ENCODE measurements at places on chromosomes 1 and 21.

- no peak for DNase-seq
Observed at GRCh38 chr1:209095627-209096595, 487.6 kb upstream of the CAMK1G start.

GRCh38 chr21:33695813-33696212 lies 53.5 kb downstream of the ITSN1 start:
- no peak for DNase-seq

DNA sequence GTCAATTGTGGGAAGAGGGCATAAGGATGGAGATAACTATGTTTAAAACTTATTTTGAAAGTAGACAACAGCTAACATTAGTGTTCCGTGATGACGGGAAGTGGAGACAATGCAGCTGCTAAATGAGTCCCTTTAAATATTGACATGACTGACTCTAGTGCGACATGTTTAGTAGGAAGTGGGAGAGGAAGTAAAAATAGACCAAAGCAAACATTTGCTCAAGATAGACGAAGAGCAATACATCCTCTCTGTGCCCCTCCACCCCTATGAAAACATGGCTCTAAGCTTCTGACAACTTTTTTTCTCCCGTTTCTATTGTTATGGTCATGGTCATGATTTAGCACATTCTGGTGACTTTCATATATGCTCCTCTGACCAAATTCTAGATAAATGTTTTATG lies 60.0 kb upstream of the HMCN1 start:
- DNase-seq: peak; percentile 16

DNA sequence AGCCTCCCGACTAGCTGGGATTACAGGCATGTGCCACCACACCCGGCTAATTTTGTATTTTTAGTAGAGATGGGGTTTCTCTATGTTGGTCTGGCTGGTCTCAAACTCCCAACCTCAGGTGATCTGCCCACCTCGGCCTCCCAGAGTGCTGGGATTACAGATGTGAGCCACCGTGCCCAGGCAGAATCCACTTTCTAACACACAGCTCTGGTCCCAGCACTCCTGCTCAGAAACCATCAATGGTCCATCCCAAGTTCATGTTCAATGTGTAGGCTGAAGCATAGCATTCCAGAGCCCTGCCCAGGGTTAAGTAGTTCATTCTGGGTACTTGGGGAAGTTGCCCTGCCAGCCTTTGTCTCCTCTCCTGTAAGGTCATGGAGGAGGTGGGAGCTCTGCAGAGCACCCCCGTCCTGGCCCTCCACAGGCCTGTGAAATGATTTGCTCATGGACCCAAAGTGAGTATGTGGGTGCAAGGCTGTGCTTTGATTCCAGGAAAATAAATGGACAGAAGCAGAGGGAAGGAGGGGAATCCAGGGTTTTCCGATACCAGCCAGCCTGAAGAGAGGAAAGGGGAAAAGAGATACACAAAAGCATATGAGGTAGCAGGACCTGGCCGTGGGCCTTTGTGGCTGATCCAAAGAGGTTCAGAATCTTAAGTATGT lies 55.2 kb downstream of the NENF start:
- no peak for DNase-seq

DNA sequence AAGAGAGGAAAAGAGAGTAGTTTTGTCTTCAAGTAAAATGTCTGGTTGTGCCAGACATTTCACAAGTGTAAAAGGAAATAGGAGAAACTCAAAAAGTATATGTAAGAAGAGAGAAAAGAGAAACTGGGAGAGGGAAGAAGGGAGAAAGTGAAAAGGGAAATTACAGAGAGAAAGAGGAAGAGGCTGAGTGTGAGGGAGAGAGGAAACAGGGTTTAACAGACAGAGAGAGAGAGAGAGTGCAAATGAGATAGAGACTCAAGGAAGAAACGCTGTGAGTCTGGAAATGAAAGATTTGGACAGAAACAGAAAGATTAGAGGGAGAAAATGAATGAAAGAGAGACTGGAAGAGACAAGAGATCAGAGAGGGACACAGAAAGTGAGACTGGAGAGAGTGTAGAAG lies 806.2 kb downstream of the PLA2G4A start:
- no peak for DNase-seq

DNA sequence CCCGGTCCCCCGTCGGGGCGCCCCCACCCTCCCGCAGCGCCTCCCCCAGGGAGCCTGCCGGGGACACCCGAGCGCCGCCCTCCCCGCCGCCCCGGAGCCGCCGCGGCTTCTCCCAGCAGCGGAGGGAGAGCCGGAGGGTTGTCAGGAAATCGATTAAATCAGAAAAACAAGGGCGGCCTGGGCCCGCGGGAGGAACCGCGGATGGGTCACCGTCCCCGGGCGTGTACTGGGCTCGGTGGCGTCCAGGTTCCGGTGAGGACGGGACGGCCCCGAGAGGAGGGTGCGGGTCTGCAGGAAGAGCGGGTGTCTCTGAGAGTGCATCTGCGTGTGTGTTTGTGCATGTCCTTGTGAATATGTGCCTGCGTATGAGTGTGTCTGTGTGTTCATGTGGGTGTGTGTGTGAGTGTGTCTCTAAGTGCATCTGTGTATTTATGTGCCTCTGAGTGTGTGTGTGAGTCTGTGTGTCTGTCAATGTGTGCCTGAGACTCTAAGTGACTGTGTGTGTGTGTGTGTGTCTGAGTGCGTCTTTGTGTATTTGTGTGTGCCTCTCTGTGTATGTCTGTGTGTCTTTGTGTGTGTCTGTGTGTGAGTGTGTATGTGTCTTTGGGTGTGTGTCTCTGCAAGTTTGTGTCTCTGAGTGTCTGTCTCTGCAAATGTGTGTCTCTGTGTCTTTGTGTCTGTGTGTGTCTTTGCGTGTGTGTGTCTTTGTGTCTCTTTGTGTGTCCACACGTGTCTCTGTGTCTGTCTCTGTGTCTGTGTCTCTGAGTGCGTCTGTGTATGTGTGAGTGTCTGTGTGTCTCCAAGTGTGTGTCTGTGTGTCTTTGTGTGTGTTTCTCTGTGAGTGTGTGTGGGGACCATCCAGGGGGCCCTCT lies 1.1 kb downstream of the SPSB1 start:
- peak; percentile 40 for DNase-seq

DNA sequence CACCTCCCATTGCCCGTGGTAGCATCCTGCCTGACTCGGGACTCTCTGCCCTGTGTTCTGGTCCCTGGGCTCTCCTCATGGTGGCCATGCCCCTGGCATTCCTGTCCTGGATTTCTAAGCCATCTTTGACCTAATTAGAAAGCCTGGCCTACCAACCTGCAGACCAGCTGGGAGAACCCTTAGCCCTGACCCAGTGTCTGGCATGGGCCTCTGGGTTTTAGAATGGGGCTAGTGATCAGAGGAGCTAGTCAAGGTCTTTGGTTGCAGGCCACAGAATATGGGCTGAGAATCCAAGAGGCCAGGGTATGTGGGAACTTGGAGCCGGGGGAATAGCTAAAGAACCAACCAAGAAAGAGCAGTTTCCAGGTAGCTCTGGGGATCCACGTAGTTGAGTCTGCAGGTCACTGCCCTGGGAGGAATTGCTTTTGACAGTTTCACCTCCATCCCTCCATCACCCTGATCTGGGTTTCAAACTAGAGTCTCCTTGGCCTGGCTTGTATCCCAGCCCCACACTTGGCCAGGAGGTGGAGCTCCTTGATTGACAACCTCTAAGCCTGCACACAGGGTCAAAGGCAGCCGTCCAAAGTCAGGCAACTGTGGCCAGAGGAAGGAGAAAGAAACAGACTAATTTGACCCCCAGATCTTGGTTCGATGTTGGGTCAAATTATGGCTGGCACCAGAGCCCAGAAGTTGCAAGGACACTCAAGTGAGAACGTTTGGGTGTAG lies 54.7 kb upstream of the ABCG1 start:
- DNase-seq: peak; percentile 42

Data from CD4-positive, alpha-beta memory T cell (primary cell).